Activated T-cell treated with anti-CD3 and anti-CD28 coated beads, Interleukin-2, amount 50 U/mL, for 72 hours (primary cell): ENCODE measurements at places on chromosomes 12 and 14.
A peak's percentile ranks its signal among the peaks of the same experiment; 100 is the strongest.

- H3K4me3 ChIP-seq, result no peak overlapping the region
- no peaks in the 10 kb centered on the region for H3K27me3 ChIP-seq
- H3K4me1 ChIP-seq, result peaks cover 28% of the 10 kb centered on the region
- H3K36me3 ChIP-seq, result no peaks in the 10 kb centered on the region
- H3K27ac ChIP-seq, result no peak overlapping the region
- DNase-seq, result no peak
These were observed 2.1 kb downstream of the TNS2 start for GRCh38 chr12:53051881-53052412.

GRCh38 chr14:78181270-78181669, 11.1 kb downstream of the NRXN3 start:
- DNase-seq, result no peak
- no peak overlapping the region for H3K27ac ChIP-seq
- peaks cover 26% of the 10 kb centered on the region for H3K27me3 ChIP-seq
- no peaks in the 10 kb centered on the region for H3K4me1 ChIP-seq
- H3K4me3 ChIP-seq, result no peak overlapping the region

GRCh38 chr12:119990382-119990874, 1.4 kb downstream of the BICDL1 start:
- no peaks in the 10 kb centered on the region for H3K27me3 ChIP-seq
- peaks cover 59% of the 10 kb centered on the region for H3K4me1 ChIP-seq
- peak; percentile 30 for DNase-seq
- peak overlapping the region; percentile 84 for H3K27ac ChIP-seq
- peak overlapping the region; percentile 97 for H3K4me3 ChIP-seq

DNA sequence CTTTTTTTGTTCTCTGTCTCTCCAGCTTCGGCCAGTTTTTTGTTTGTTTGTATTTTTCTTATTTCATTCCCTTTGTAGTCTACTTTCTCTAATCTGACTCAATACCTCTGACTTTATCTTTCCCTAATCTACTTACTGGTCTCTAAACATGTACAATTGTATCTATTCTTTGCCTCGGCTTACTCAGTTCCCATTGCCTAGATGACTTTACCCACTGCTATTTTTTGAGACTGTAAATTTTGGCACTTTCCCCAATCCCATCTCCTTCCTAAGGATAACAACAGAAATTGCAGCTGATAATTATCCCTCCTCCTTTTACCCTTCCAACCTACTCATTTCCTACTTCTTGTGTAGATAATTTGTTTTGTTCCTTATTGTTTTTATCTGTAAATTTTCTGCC, 511.1 kb downstream of the RPL10L start:
- no peak overlapping the region for H3K4me3 ChIP-seq
- H3K4me1 ChIP-seq, result no peaks in the 10 kb centered on the region
- no peaks in the 10 kb centered on the region for H3K27me3 ChIP-seq
- no peaks in the 10 kb centered on the region for H3K36me3 ChIP-seq
- no peak for DNase-seq

GRCh38 chr12:5708371-5708770, 236.7 kb downstream of the ANO2 start:
- no peak overlapping the region for H3K4me3 ChIP-seq
- no peak overlapping the region for H3K27ac ChIP-seq
- peaks cover 8% of the 10 kb centered on the region for H3K27me3 ChIP-seq
- no peaks in the 10 kb centered on the region for H3K36me3 ChIP-seq
- DNase-seq, result no peak

- DNase-seq, result no peak
- H3K4me1 ChIP-seq, result no peaks in the 10 kb centered on the region
These were observed 124.9 kb downstream of the DERA start for GRCh38 chr12:16036073-16036472.

DNA sequence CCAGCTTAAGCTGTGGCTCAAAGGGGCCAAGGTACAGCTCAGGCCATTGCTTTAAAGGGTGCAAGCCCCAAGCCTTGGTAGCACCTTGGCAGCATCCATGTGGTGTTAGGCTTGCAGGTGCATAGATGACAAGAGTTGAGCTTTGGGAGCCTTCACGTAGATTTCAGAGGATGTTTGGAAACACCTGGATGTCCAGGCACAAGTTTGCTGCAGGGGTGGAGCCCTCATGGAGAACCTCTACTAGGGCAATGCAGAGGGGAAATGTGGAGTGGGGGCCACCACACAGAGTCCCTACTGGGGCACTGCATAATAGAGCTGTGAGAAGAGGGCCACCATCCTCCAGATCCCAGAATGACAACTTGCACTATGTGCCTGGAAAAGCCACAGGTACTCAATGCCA, 37.9 kb downstream of the GLIPR1L2 start:
- peaks cover 10% of the 10 kb centered on the region for H3K36me3 ChIP-seq
- DNase-seq, result no peak
- no peak overlapping the region for H3K4me3 ChIP-seq
- no peaks in the 10 kb centered on the region for H3K4me1 ChIP-seq
- no peaks in the 10 kb centered on the region for H3K27me3 ChIP-seq
- no peak overlapping the region for H3K27ac ChIP-seq

- H3K27me3 ChIP-seq, result no peaks in the 10 kb centered on the region
- H3K36me3 ChIP-seq, result no peaks in the 10 kb centered on the region
- no peak for DNase-seq
- H3K4me3 ChIP-seq, result no peak overlapping the region
- H3K4me1 ChIP-seq, result no peaks in the 10 kb centered on the region
These were observed 118.9 kb downstream of the PIWIL1 start for GRCh38 chr12:130456375-130457199.

GRCh38 chr12:55019784-55020183, at the start of gene NEUROD4:
Gene NEUROD4 (plus strand): TSS chr12:55019974. CDS start chr12:55026440, 6,466 bp downstream.
- no peaks in the 10 kb centered on the region for H3K36me3 ChIP-seq
- peak; percentile 9 for DNase-seq
- H3K27ac ChIP-seq, result no peak within 1 kb of the TSS
- peak within 1 kb of the TSS; percentile 43 for H3K4me3 ChIP-seq
- H3K4me1 ChIP-seq, result peaks cover 13% of the 10 kb centered on the region
- peaks cover 39% of the 10 kb centered on the region for H3K27me3 ChIP-seq
